NCI-H460 (cell line): ENCODE measurements at places on chromosomes 5 and 9.
A peak's percentile ranks its signal among the peaks of the same experiment; 100 is the strongest.

- DNase-seq, result no peak
Measured at GRCh38 chr5:124745007-124745927, 1.2 kb downstream of the ZNF608 start.

DNA sequence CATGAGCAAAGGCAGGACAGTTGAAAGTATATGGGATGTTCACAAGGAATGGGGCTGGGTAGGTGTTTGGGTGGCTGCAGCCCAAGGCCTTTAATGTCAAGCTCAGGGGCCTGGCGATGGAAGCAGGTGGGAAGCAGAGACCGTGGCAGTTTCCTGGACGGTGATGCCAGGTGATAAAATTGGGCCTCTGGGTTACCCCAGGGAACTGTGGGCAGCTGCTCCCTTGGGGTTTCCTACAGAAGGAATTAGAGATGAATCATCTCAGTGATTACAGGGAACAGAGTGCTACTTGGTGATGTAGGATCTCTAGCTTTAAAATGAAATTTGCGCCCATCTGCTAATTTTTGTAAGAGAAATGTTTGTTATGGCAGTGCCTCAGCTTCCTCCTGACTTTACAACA, 39.2 kb downstream of the TSTD2 start:
- DNase-seq, result no peak

GRCh38 chr9:128383791-128384190, 12.6 kb downstream of the URM1 start:
- DNase-seq, result no peak

- no peak for DNase-seq
Measured at GRCh38 chr9:87212605-87213021, 265.3 kb upstream of the GAS1 start.

GRCh38 chr5:16410338-16410737, 55.3 kb downstream of the ZNF622 start:
- no peak for DNase-seq

GRCh38 chr9:37436540-37436939, 14.0 kb downstream of the GRHPR start:
- DNase-seq, result no peak

DNA sequence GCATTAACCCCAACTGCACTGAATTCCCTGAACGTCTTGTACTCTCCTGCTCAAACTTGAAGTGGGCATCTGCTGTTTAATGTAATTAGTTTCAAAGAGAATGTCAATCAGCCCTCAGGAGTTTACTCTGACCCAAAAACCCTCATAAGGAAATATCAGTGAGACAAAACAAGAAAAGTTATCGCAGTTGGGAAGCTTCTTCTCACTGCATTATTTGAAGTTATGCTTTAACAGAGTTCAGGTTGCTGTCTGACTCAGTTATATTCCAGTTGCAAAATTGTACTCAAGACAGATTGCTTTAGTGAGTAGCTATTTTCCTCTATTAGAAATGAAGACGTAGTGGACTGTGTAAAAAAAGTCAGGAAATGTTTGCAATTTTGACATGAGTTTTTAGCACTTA, 52.1 kb downstream of the PPIC start:
- no peak for DNase-seq

DNA sequence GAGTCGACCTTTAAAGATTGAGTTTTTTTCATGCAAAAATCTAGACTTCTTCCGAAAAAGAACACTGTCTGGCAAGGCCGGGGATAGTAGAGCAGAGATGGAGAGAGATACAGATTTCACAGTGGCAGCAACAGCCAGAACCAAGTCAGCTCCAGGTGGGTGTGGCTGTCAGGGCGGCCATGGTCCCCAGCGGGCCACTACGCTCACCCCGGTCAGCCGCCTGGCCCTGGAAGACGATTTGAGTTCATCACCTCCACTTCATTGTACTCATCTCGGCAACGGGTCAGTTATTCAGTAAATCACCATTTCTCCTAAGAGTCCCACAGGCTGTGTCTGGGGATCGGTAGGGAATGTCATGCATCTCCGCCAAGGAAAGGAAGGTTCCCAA, 53.0 kb downstream of the ZNF354C start:
- DNase-seq, result no peak

DNA sequence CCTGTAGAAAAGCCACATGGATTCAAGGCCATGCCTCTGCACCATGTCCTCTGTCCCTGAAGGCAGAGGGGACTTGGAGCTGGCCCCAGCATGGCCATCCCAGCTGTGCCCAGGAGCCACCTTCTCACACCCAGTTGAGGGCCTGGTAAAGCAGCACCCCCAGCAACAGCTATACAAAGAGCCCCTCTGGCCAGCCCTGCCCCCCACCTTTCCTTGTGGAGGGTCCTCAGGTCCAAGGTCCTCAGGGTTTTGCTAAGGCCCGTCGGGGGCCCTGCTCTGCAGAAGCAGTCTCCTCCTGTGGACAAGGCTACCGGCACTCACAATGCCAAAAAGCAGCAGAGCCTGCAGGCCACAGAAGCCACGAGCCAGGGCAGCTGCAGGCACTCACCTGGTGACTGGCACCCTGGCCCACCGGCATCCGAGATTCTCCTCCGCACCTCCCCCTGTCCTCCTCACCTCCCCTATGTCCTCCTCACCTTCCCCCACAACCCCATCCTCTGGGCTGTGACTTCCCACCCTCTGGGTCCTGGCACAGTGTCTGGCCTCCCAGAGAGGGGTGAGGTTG, 39.9 kb upstream of the LPCAT1 start:
- no peak for DNase-seq

DNA sequence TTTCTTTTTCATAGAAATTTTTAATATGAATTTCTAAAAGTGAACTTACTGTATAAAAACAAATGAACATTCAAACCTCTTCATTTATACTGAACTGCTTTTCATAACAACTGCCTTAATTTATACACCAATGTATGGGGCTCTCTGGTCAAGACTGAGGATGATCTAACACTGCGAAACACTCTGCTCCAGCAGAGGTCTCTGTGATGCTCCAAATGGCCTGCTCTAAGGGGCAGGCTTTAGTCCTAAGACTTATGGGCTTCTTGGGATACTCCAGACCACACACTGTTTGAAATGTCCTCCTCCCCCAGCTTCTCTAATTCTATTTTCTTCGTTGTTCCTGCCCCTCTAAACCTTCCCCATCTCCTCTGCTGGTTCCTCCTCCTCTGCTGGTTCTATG, 58.5 kb downstream of the LIFR start:
- DNase-seq, result peak; percentile 15

DNA sequence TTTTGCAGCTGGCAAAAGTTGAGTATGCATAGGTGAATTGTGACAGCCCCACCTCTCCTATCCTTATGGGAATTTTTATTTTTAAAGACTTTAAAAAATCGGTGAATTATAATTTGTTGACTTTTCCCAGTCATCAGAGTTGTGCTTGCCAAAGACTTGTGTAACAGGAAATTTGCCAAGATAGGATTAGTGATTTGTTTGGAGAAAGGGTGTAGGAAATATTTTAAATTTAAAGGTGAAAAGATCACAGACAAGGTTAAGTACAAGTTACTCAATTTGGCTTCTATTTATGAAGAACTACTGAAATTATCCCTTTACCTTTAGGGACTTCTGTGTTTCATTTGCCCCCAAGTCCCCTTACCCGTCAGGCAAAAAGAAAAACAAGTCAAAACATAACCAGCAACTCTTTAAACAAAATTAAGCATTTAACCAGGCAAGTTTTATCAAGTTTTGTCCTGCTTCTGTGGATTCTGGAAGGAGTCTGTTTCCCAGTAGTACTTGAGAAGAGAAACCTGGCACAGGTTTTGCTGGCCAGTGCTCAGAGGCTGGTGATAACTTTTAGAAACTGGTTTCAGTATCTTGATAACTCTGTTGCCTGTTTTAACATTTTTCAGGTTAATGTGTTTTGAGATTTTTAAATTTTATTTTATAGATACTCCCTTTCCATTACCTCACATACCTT, 285.4 kb downstream of the MAST4 start:
- peak; percentile 34 for DNase-seq

GRCh38 chr9:37956904-37957663, 53.2 kb upstream of the SLC25A51 start:
- no peak for DNase-seq

DNA sequence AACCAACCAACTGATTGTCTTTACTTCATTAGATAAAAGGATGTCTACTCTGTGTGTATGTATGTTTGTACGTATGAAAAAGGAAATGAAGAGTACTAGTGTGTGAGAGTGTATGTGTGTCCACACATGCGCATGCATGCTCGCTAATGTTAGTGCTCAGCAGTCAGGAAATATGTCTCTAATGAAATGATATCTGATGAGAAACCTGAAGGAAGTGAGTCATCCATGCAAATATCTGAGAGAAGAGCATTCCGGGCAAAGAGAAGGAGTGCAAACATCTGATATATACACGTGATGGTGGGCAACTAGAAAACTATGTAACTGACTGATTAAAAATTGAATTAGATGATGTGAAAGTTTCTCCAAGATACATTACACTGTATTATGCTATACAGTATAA, 29.6 kb upstream of the UGCG start:
- DNase-seq, result no peak

- no peak for DNase-seq
Measured at GRCh38 chr9:23581931-23582330, 244.1 kb downstream of the ELAVL2 start.

- peak; percentile 75 for DNase-seq
Measured at GRCh38 chr5:140633021-140633471, at the start of gene CD14. CD14 (minus strand) TSS chr5:140633175; CDS start chr5:140633071, 104 bp downstream.

GRCh38 chr9:112443200-112443599, 43.4 kb upstream of the KIAA1958 start:
- DNase-seq, result peak; percentile 9

GRCh38 chr5:14265570-14265969, 122.4 kb downstream of the TRIO start:
- peak; percentile 90 for DNase-seq

- no peak for DNase-seq
Measured at GRCh38 chr5:88480801-88481499, 212.3 kb upstream of the TMEM161B start.

GRCh38 chr9:124110307-124110915, 98.8 kb downstream of the LHX2 start:
- peak; percentile 73 for DNase-seq

DNA sequence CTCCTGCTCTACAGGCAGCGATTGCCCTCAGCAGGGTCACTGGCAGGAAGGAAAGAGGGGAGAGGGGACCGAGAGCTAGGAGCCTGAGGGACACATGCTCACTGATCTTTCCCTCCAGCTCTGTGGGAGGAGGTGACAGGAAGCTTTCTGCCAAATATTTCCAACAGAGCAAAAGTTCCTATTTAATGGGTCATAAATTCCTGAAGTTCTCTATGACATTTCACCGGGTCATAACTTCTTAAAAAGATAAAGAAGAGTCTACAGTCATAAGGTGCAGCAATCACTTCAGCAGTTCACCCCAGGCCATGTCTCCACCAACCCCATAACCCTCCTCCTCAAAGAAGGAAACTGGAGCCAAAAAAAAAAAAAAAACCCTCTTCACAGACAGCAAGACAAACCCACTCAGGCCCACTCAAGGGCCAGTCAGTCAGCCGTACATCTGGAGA, 481.1 kb downstream of the NR2F1-AS1 start:
- DNase-seq, result no peak

- DNase-seq, result no peak
Measured at GRCh38 chr9:14770592-14770991, 48.1 kb upstream of the CER1 start.
